RCC 7860 (cell line): ENCODE measurements at places on chromosomes 7 and 10.

DNA sequence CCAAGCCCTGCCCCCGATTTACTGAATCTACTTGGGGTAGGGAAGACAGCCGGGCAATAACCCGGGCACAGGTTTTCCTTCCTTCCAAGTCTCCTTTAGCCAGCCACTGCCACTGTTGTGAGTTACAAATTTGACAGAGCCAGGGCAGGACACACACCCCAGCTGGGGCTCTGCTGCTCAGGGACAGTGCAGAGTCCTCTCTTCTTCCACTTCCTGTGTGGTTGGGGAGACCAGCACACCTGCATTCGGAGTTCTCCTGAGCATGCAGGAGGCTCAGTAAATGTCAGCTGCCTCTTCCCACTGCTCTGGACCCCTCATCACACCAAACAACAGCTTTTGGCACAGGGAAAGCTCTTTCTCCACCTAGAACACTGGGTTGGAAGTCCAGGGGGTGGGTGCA lies 21.3 kb downstream of the CHST15 start:
- DNase-seq = no peak

DNA sequence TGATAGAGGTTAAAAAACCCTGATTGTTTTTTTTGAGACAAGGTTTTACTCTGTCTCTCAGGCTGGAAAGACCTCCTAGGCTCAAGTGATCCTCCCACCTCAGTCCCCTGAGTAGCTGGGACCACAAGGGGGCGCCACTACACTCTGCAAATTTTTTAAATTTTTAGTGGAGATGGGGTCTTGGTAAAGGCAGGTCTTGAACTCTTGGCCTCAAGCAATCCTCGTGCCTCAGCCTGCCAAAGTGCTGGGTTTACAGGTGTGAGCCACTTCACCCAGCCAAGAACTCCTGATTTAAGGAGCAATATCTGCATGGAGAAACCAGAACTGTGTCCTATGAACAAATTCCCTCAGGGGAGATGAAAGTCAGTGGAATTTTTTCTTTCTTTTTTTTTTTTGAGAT lies 7.3 kb upstream of the KLHDC10 start:
- DNase-seq = no peak

DNA sequence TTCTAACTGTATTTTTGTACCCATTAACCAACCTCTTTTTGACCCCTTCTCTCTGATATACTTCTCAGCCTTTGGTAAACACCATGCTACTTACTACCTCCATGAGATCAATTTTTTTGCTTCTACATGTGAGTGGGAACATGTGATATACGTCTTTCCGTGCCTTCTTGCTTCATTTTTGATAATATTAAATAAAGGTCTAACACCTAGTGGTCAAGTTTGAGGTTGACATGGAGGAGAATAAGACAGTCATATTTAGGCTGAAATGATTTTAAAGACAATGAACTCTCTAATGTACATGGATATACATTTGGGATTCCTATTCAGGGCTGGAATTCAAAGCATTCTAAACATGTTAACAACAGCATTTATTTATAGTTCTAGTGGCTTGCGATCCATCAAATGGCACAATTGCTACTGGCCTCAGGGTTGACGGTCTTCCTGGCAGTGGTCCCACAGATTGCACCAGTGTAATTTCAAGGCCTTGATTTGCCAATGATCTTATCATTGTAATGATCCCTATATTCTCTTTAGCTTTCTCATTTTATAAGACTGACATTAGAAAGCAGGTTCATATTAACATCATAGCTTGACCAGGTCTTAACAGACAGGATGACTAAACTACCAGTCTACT lies 315.9 kb upstream of the ETV1 start:
- no peak for DNase-seq

DNA sequence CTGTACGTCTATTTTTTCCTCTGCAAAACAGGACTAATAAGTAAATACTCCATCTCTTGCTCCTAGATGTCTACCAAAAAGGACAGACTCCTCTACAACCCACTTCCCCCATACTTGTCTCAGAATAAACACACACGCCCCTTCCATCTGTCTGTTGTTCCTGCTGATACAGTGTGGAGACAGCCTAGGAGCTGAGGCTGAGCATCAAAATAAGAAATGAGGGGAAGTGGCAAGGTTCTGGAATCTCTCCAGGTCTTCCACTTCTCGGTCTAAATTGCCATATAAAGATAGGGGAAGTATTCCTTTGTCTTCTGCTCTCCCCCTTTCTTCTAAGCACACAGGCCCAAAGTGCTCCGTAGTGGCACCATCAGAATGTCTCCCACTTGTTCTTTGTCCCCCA lies 30.8 kb upstream of the VSIR start:
- DNase-seq = no peak

GRCh38 chr10:98910048-98910447 lies 325.6 kb downstream of the HPSE2 start:
- no peak for DNase-seq

DNA sequence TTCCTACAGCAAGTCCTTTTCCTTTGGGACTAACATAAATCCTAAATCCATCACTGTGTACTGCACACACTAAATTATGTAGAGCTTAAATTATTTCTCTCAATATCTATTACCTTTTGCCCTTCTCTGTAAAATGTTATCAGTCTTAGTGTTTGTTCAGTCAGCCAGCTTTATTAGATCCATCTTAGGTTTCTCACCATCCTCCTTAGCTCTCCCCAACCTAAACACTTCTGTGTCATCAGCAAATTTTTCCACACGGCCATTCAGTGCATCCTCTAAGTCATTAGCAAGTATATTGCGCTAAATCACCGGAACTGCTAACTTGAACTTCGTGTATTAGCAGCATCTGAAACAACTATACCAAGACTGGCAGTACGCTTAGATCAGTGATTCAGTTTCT lies 142.1 kb upstream of the ZNF438 start:
- DNase-seq = no peak

DNA sequence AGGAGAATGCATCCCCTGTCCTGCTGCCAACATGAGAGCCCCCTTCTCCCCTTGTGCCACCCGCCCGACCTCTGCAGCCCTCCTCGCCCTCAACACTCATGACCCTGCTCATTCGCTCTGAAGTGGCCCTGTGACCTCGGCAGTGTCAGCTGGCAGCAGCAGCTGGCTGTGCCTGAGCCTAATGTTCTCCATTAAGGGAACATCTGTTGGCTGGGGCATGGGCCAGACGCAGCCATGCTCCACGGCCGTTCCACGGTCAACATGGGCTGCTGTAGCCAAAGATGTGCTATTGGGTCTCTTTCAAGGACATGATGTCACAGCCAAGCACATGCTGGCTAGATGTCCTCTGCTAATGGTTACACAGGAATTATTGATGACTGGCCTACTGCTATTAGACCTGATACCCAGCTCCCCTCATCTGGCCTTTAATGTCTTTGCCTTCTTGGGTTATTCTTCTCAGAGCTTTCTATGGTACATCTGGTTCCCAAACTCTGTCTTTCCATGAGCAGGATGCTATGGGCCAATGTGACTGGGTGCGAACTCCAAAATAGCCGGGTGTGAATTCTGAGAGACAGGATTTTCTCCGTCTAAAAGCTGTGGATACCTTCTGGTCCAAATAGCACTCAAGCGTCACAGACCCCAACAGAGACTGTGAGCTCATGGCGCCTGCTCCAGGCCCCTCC lies 22.4 kb downstream of the ADCYAP1R1 start:
- DNase-seq = no peak

GRCh38 chr10:80281292-80281691 lies 8.2 kb downstream of the MAT1A start:
- DNase-seq = no peak

DNA sequence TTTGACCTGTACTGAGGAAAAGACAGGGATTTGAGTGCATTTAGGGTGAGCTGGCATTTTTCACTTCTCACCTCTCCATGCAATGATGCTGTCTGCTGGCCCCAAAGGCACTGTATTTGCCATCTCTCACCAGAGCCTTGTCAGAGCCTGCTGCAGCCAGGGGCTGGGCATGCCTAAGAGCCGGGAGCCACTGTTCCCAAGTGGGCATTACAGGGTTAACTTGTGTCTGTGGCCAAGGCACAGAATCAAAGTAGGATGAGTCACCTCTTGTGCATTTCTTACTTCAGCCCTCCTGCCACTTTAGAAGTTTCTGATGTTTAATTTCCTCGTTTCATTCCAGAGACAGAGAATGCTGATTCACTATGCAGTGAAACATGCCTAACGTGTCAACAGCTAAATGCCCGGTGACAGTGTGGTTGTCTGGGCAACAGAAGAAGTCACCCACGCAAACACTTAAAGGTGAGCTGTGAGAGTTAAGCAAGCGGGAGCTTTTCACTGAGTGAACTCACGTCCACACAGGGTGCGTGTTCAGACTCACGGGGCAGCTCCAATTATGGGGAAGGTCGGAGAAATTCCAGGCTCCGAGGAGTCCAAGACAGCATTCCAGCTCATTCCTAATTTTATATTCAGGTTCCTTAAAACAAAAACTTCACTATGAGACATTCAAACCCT lies 57.1 kb upstream of the IGFBP3 start:
- peak; percentile 100 for DNase-seq

GRCh38 chr7:101121991-101122932 lies 4.6 kb upstream of the SERPINE1 start:
- peak; percentile 99 for DNase-seq

DNA sequence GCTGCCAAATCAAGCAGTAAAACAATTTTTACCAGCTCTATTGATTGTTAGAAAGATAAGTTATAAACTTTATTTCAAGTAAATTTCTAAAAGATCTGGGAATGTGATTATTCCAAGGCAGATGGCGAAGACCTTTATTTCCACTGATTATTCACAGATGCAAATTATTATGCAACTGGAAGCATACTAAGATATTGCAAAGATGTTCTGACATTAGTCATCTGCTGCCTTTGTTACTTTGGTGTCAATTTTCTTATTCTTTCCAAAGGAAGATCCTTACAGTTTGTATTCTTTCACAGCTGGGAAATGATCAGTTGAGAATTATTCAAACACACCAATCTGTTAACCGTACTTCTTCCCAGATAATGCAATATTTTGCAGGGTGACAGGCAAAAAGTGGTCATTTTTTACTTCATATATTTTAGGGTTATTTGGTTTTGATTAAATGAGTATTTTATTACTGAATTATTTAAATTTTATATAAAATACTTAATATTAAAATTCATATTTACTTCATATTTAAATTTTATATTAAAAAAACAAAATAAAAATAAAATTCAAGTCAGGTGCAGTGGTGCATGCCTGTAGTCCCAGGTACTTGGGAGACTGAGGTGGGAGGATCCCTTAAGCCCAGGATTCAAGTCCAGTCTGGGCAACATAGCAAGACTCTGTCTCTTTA lies 171.3 kb downstream of the FZD1 start:
- no peak for DNase-seq

DNA sequence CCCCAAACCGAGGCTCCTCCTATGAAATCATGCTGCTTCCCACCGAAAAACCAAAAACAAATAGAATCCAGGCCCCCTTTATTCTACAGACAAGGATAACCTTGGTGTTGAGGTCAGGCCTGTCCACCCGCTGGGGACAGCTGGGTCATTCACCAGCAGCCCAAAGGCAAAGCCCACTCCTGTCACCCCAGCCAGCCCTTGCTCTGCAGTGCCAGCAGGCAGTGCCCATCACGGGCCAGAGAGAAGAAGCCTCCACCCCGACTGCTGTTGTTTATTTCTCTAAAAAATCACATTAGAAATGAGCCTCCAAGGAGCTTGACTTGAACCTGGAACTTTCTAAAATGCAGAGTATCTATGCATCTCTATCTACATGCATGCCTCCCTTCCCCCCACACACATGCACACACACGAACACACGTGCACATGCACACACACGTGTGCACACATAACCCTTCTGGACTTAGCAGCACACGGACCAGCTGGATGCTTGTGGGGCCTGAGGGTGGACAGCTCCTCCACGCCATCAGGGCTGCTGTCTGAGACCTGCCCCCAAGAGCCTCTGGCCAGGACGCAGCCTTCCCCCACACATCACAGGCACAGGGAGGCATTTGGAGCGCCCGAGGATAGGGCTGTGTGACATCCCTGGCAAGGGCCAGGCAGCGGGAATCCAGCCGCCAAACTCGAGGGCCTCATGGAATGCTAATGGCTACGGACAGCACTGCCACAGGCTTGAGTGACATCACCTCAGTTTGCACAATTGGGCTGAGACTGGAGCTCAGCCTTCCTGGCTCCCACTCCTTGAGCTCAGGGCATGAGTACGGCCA lies 22.8 kb downstream of the PRKAG2 start:
- DNase-seq = no peak

DNA sequence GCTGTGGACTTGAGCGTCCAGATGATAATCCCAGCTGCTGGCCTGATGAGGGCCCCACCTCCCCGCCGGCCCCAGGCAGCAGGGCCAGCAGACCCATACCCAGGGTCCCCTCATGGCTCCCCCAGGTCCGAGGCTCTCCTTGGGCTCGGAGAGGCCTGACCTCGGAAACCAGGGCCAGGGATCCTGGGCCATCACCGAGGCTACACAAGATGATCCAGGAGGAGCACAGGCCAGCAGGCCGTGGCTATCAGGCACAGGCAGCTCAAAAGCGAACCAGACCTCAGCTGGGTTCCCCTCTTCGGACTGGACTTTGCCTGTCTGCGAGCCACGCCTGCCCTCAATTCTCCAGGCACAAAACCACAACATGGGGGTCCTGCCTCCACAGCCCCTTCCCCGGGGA lies 17.4 kb downstream of the PDGFA start:
- DNase-seq = no peak

GRCh38 chr10:30171601-30172000 lies 112.2 kb upstream of the JCAD start:
- DNase-seq = no peak

DNA sequence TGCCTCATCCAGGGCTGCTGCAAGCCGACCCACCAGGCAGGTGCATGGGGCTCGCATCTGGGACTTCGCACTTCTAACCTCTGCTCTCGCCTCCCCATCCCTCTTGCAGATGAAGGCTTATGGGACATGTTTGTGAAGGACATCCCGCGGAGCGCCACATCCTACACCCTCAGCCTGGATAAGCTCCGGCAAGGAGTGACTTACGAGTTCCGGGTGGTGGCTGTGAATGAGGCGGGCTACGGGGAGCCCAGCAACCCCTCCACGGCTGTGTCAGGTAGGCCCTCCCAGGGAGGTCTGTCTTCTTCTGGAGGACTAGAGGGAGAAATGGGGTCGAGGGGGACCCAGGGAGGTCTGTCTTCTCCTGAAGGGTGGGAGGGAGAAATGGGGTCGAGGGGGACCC lies 448.9 kb upstream of the FOXK1 start:
- DNase-seq = no peak
